ENCODE measurements at places on chromosomes 5 and 9.

GRCh38 chr9:130042406-130042884 is 544 bp downstream of the FNBP1 start:
- DNase-seq: no peak

- no peak for DNase-seq
These were observed 3.2 kb downstream of the ZNF131 start for GRCh38 chr5:43123887-43124286.

- DNase-seq: no peak
These were observed 55.6 kb downstream of the PTPDC1 start for GRCh38 chr9:94139672-94140417.

DNA sequence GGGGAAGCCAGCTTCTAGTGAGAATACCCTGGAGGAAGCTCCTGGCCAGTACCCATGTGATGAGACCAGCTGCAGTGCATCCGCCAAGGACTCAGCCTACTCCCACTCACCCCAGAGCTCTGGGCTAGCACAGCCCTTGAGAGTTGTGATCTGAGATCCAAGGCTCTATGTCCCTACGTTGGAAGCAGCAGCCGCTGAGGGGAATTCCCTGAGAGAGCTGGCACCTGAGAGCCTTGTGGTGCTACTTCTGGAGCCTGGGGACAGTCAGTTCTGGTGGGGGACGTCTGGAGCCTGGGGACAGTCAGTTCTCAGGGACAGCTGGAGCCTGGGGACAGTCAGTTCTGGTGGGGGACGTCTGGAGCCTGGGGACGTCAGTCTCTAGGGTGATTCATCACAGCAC is 39.2 kb downstream of the PDZD2 start:
- DNase-seq: no peak

DNA sequence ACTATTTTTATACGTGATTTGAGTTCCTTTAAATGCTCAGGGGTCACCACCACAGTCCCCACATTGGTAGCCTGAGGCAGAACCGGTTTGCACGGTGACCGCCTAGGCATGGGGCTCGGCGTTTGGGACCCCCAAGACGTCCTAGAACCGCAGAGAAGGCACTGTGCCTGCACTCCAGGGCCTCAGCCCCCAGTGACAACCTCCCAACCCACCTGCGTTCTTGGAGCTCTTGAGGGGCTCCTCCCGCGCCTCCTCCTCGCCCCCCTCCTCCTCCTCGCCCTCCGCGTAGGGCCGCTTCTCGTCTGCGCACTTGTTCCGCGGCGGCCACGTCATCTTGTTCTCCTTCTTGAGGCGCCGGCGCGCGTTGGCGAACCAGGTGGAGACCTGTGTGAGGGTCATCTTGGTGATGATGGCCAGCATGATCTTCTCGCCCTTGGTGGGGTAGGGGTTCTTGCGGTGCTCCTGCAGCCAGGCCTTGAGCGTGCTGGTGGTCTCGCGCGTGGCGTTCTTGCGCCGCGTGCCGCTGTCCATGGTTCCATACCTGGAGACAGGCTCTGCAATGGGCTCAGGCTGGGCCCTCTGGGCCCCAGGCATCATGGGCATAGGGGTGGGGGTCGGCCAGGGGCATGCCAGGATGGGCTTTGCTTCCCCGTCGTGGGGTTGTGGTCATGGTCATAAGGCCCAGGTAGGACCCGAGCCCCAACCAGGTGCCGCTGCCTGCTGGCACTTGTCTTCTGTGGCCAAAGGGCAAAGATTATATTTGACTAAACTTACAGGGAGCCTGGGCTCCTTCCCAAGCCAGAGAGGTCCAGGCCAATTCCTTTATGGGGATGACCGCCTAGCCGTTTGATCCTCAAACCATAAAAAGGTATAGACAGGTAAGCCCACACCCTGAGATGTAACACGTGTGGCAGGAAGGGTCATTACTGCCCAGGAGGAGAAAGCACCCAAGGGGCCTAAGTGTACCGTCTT is 3.1 kb downstream of the IRX4 start:
- no peak for DNase-seq

- DNase-seq: no peak
These were observed 11.8 kb downstream of the KIF2A start for GRCh38 chr5:62317810-62318209.

GRCh38 chr9:111298111-111298510 is 31.9 kb downstream of the OR2K2 start:
- DNase-seq: no peak
